ENCODE measurements at places on chromosomes 2 and 18.

DNA sequence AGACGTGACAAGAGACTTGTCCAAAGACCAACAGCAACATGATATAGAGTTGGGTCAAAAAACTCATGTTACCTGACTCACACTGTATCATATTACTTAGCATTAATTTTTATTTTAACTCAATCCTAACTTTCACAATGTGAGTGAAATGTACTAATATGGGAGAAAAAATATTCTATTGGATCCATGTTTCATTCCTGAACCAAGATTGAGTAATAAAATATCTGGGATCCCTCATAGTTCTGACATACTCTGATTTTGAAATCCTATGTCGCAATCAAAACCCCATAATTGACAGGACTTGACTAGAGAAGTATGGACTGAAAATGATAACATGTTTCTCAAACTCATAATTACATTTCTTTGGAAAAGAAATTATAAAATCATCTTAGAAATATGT, 190.4 kb downstream of the RIT2 start:
- peak; percentile 13 for DNase-seq

DNA sequence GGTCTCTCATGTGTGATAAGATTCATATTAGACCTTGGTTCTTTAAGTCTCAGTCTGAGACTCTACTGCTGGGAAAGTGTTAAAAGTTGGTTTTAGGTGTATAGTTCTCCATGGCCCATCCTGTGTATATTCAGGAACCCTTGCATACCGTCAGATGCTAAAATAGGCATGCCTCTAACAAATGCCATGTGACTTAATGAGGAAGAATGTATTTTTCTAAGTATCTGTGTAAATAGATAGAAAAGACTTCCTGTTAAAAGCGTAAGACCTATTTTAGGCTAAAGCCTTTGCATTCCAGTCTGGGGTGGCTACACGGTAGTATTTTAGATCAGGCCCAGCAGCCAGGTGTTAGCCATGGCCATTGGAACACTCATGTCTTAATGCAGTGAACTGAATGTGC, 73.3 kb downstream of the RHBDD1 start:
- no peak for DNase-seq

DNA sequence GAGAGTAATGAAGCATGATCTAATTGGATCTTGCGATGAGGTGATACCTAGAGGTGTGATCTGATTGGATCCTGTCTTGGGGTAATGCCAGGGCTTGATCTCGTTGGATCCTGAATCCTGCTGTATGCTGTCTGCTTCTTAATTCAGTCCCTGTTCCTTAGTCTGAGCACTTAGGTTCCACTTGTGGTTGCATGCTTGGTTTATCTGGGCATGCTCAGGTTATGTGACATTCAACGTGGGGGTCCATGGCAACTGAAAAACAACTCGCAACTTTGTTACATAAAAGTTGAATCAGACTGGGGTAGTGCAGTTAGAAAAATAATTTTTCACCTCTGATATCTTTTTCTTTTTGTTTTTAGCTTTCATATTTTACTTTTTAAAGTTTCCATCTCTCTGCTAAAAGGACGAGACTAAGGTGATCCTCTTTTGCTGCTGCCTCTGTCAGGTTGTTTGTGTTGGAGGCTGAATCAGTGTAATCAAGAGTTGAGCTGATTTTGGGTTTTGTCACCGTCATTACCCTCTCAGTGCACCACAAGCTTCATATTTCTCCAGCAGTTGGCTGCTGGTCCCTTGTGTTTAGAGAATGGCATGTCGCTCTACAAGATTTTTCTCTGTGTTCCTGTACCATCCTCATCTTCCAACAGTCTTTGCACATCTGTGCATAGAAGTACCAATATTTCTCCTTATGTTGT, 67.9 kb downstream of the NCOA1 start:
- DNase-seq: no peak

DNA sequence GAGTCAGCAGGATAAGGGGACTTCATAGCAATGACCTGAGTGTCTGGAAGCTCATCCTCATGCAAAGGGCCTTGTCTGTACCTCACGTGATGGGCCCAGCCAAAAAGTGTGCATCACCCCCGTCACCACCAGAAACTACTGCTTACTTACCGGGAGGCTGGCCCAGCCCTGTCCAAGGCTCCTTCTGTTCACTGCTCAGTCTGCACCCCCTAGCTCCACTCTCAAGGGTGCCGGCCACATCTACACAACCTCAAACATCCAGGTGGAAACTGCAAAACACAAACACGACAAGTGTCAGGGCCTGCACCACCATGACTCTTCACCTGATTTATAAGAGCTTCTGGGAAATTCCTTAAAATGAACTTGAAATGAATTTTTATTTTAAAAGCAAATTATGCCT, 55.1 kb downstream of the ADD2 start:
- no peak for DNase-seq

GRCh38 chr2:74226648-74227213, 28.3 kb downstream of the MTHFD2 start:
- DNase-seq: no peak

- DNase-seq: no peak
Measured at GRCh38 chr18:79581911-79582310, 97.7 kb upstream of the CTDP1 start.

DNA sequence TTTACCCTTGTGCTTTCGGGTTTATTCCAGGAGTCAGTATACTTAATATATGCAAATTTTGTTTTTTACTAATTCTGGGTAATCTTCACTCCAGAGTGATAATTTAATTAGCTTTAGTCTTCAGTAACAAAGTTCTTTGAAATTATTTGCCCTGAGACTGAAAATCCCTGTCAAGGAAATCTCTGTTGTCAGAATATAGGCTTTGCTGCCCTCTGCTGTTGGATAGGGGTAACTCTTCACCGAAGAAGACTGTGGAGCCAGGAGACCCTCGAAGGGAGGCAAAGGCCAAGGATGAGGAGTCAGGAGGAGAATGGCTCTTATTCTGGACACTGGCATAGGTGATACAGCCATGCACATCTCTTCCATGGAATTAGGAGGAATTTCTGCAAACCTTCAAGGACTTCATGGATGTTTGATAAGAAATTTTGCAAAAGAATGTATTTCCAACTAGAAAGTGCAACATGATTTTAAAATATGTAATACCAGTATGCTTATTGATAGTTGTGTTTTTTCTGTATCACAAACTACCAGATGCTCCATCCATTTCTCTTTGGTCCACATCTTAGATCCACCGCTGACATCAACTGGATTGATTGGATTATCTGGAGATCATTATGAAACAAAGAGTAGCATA, 182.3 kb downstream of the RDH14 start:
- peak; percentile 16 for DNase-seq

DNA sequence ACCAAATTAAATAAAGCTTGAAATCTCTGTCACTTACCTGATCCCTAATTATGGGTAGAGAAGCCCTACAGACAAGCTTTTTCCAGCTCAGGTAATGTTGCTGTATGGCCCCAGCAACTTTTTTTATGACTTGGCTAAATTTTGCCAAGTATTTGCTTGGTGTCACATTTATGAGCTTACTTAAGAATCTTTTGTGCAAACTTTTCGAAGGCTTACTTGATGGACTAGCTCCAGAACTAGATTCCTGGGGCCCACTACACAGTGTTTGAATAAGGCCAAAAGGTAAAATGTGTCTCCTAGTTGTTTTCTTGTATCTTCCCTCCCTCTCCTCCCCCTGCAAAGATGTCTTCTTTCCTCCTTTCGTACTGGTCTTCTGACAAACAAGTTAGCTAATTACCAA, 257.9 kb downstream of the OSR1 start:
- DNase-seq: no peak

DNA sequence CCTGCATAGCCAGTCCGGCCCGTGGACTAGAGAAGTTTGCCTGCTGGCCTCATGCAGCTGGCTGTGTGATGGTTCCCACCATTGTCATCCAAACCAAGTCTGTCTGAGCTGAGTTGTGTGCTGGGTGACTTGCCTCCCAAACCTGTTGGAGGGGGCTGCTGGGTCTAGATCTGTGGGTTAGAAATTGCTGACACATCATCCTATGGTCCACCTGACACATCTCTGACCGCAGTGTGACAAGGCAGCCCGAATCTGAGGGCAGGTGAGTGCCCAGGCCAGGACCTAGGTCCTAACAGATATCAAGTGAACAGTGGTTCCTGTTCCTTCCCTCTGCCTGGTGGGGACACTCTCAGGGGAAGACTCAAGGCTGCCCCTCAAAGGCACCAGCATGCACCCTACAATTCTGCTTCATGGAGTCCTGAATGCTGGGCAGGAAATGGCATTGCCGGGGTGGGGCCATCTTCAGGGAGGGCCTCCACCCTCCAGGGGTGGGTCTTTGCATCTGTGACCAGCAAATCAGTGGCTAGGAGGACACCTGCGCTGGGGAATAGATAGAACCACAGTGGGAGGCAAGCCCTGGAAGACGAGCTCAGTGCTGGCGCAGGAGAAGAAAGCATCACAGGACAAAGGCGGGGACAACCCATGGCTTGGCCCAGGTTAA, 117.9 kb upstream of the ID2 start:
- no peak for DNase-seq

GRCh38 chr2:188369365-188369764, 77.7 kb downstream of the GULP1 start:
- peak; percentile 64 for DNase-seq

DNA sequence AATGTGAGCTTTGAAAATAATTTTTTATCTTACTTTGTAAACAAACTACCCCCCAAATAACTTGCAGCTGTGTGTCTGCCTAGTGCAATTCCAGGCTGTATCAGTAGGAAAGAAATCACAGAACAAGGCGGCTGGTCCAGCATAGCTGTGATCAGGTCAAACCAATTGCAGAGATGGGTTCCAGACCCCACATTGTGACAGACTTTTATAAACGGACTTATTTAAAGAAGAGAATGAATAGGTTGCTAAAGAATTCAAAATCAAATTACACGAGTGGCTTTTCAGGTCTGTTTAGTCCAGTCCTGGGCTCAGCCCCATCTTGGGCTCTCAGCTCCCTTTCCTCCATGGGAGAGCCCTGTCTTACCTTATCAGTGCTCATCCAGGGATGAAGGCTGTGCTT, 11.1 kb downstream of the BMP10 start:
- DNase-seq: no peak

GRCh38 chr2:95031726-95032116, 6.2 kb downstream of the MAL start:
- DNase-seq: no peak
